NCI-H774 (cell line): ENCODE measurements at places on chromosomes 6 and 20.
A peak's percentile ranks its signal among the peaks of the same experiment; 100 is the strongest.

DNA sequence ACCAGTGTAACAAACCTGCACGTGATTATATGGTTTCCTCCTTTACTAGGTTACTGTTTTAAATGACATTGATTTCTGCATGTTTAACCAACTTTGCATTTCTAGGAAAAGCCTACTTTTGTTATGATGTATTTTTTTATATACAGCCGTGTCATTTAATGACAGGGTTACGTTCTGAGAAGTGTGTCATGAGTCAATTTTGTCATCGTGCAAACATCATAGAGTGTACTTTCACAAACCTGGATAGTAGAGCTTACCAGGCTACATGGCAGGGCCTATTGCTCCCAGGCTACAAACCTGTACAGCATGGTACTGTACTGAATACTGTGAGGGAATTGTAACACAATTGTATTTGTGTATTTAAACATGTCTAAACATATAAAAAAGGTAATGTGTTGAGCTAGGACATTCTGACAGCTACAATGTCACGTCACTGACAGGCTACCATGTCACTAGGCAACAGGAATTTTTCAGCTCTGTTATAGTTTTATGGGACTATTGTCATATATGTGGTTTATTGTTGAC lies 205.3 kb downstream of the PRL start:
- DNase-seq = no peak

DNA sequence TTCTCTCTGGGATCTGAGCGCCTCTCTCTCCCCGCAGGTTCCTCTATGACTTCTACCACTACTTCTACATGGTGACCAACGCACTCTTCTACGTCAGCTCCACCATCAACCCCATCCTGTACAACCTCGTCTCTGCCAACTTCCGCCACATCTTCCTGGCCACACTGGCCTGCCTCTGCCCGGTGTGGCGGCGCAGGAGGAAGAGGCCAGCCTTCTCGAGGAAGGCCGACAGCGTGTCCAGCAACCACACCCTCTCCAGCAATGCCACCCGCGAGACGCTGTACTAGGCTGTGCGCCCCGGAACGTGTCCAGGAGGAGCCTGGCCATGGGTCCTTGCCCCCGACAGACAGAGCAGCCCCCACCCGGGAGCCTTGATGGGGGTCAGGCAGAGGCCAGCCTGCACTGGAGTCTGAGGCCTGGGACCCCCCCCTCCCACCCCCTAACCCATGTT lies 36.3 kb upstream of the MRGBP start:
- DNase-seq = no peak

GRCh38 chr6:163940705-163941623 lies 526.4 kb downstream of the QKI start:
- no peak for DNase-seq

DNA sequence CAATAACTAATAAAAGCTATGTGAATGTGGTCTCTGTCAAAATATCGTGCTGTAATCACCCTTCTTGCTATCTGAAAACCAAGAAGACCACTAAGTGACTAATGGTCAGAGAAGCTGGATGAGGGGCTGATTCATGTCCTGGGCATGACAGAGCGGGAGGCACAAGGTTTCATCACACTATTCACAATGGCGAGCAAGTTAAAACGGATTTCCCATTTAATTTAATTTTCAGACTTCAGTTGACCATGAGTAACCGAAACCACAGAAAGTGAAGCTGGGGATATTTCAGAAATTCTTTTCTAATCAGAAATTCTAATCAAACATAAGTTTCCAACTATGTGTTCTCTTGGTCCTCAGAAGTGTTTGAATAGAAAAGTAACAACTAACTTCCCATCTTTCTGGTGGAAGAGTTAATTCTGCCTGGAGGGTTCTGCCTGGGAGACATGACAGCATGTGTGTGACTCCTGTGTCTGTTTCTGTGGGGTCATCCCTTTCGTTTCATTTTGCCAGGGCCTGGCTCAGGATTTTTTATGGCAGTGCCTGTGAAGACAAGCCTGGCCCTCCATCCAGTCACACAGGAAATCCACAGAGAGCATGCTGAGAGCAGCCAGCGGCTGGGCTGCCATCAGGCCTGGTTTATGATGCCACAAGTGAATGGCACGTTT lies 98.9 kb downstream of the FAM120B start:
- no peak for DNase-seq

- DNase-seq = no peak
Measured at GRCh38 chr6:4074478-4075235, 4.3 kb downstream of the FAM217A start.

GRCh38 chr6:165728216-165728615 lies 65.2 kb upstream of the PDE10A start:
- no peak for DNase-seq

DNA sequence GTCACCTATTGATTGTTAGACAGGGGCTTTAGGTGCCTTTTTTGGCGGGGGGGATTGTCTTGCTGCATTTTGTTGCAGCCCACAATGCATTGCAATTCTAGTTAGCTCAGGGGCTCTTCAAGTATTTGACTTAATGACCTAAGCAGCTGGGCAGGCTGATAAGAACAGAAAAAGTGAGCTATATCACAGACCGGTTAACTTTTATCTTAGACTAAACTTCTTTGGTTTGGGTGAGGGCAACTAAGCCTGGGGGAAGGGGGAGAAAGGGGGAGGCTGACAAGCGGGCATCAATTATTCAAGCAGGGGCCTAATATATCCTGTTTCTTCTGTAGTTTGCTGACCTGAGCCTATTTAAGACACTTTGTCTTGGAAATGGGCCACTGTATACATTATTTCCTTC lies 66.0 kb upstream of the GPR6 start:
- DNase-seq = no peak

GRCh38 chr6:127784468-127784867 lies 116.4 kb downstream of the THEMIS start:
- no peak for DNase-seq

- DNase-seq = no peak
Measured at GRCh38 chr6:147331401-147331800, 127.2 kb downstream of the STXBP5 start.

- no peak for DNase-seq
Measured at GRCh38 chr6:37134396-37135191, 35.4 kb upstream of the PIM1 start.

DNA sequence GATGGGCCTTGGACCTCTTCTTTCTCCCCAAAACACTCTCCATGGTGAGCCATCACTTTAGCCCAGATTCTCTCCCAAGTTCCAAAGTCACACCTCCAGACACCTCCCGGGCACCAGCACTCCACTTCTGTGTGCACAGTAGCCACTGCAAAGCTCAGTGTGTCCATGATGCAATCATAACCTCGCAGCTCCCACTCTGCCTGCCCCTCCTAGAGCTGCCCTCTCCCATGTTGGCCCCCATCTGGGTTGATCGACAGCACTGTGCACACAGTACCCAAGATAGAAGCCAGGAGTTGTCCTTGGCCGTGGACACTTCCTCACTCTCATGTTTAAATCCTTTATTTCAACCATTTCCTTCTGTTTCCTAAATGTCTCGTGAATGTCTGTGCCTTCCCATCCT lies 293.3 kb downstream of the PACRG start:
- DNase-seq = no peak

DNA sequence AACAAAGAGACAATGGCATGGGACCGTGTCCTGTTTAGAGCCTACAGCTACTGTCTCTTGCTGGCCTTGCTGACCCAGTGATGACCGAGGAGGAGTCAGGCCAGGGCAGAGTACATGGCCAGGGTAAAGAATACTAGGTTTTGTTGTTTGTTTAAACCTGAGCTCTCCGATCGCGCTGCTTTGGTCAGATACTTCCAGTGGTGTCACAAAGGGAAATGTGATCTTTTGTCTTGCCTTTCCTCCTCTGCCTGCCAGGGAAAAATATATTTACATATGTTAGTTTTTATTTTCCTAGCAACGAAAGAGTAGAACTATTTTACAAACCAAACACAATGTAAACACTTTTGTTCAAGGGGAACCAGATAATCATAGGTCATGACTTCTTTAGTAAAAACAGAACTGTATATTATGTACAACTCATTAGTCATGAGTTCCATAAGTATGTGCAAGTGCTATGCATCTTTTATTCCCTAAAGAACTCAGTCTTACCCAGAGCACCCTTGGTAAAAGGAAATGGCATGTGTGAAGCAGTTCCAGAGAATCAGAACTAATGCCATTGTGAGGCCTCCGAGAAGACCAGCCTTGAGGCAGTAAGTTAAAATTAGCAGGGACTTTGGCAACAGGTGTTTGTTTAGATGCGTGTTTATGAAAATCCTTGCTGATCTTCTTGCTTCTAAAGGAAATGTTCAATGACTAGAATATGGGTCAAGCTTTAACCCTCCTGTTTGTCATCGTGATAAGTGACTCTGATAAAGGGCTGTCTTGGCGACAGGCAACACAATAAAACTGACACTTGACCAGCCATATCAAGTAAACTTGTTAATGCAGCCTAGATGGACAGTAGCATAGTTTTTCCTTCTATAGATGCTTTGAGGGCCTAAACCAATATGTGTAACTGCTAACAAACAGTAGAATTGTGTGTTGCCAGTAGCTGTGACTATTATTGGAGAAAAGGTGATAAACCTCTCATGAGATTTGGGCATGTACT lies 204.6 kb downstream of the NKAIN2 start:
- DNase-seq = peak; percentile 59

DNA sequence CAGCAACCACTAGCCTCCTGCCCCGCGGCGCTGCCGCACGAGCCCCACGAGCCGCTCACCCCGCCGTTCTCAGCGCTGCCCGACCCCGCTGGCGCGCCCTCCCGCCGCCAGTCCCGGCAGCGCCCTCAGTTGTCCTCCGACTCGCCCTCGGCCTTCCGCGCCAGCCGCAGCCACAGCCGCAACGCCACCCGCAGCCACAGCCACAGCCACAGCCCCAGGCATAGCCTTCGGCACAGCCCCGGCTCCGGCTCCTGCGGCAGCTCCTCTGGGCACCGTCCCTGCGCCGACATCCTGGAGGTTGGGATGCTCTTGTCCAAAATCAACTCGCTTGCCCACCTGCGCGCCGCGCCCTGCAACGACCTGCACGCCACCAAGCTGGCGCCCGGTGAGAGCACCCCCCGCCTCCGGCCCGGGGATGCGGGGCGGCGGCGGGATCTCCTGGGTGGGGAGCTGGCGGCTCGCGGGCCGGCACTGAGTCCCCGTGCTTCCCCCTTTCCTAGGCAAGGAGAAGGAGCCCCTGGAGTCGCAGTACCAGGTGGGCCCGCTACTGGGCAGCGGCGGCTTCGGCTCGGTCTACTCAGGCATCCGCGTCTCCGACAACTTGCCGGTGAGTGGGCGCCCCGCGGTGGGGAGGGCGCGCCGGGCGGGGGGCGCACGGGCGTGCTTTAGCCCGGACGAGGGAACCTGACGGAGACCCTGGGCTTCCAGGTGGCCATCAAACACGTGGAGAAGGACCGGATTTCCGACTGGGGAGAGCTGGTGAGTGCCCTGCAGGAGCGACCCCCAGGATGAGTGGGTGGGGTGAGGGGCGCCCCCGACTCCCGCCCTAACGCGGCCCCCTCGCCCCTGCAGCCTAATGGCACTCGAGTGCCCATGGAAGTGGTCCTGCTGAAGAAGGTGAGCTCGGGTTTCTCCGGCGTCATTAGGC lies 585 bp downstream of the PIM1 start:
- DNase-seq = no peak

DNA sequence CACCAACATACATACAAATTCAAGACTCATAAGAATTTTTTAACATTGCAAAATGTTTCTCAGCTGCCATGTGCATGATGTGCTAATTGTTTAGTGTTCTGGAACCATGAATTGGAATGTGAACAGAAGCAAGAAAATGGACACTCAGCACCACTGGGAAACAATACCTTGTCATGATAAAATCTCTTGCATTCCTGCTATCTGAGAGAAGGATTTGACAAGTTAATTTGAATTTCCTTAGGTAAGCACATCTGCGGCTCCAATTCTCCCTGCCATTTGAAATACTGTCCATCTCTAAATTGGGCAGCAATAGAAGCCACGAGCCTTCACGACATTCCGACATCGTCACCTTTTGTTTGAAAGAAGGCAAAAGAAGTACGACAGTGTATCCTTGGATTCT lies 1104.6 kb upstream of the MAP3K7 start:
- DNase-seq = no peak

DNA sequence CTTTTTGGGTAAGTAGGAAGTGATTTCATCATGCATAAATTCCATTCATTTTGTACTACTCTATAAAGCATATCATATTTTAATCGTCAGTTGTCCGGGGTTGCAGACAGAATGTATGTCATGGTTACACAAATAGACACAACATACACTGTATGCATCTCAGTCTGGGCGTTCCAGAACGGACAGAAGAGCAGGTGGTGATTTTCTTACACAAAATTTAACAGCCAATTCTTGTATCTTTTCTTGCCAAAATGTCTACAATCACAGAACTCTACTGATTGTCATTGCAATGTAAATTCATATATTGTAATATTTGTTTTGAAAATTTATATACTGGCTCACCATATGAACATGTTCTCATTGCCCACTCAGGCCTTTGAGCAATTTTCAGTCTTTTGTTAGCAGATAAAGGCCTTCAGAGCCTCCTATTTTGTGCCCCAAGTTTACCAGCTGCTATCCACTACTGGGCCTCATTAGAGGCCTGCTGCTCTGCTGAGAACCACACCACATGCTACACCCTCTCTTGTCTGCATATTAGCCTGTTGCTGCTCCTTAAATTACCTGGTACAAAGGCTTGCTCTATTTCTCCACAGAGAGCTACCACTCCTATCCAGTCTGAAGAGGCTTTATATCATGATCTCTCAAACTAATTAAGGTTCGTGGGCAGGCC lies 61.5 kb downstream of the PRDM13 start:
- DNase-seq = no peak

DNA sequence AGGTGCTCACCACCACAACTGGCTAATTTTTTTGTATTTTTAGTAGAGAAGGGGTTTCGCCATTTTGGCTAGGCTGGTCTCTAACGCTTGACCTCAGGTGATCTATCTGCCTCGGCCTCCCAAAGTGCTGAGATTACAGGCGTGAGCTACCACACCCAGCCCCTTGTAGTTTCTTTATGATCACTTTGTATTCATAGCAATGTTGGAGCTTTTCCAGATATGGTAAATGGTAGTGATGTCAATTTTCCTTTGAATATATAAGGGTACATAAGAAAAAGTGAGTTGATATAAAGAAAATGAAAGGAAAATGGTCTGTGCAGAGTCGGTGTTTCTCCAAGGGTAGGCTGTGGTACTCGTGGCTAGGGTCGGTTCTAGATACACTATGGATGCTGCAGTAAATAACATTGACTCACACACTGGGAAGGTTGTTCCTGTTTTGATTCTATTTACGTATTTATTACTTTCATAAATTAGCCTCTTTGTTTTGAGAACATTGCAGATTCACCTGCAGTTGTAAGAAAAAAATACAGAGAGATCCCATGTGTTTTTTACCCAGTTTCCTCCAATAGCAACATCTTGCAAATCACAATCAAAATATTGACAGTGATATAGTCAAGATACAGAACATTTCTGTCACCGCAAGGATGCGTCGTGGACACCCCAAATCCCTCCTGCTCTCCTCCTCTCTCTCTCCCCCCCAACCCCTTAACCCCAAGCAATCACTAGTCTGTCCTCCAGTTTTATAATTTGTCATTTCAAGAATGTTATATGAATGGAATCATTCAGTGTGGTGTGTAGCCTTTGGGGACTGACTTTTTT lies 2.5 kb downstream of the ZNF831 start:
- DNase-seq = no peak

- DNase-seq = no peak
Measured at GRCh38 chr20:47361057-47361915, 4.8 kb upstream of the ZMYND8 start.

GRCh38 chr6:25217302-25217701 lies 61.9 kb upstream of the CARMIL1 start:
- no peak for DNase-seq

GRCh38 chr6:46734867-46735719 lies at the start of gene PLA2G7:
Gene PLA2G7, minus strand, starts transcription at chr6:46735375. Its CDS starts 12,484 bp downstream, at chr6:46722891.
- no peak for DNase-seq

- no peak for DNase-seq
Measured at GRCh38 chr6:6452002-6452401, 131.5 kb upstream of the F13A1 start.
